ENCODE measurements at places on chromosomes 11 and 22.

GRCh38 chr22:46077669-46078099 lies 72.6 kb upstream of the PPARA start:
- DNase-seq = no peak

DNA sequence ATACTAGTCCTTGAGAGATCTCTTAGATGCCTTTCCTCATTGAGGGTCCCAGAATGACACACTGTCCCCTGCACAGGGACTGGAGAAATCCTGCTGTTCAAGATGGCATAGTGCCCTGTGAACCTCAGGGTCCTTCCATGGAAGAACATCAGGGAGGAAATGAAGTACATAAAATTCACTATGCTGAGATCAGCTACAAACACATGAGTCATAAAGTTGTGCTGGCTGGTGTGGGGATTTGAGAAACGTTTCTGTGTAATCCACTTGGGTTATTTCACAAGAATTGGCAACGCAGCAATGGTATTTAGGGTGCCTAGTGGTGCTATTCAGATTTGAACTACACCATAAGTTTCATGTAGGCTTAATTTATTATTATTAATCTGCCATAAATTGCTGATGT lies 174.4 kb downstream of the MAML2 start:
- DNase-seq = no peak

- DNase-seq = no peak
Measured at GRCh38 chr11:19844806-19845205, 132.2 kb downstream of the NAV2 start.

DNA sequence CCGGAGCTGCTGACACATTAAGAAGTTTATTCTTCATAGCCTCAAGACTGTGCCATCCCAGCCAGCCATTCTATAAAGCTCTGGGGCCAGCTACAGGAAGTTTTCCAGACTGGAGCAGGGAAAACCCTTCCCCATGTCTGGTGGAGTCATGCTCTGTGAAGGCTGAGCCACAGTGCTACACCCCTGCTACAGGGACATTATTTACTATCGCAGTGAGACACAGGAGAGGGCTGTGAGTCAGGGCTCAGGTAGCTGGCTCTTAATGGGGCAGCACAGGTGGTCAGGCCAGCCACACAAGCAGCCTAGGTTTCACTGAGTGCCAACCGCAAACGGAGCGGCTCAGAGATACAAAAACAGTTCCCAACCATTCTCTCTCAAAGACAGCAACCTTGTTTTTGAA lies 12.1 kb downstream of the HPS4 start:
- DNase-seq = peak; percentile 49

DNA sequence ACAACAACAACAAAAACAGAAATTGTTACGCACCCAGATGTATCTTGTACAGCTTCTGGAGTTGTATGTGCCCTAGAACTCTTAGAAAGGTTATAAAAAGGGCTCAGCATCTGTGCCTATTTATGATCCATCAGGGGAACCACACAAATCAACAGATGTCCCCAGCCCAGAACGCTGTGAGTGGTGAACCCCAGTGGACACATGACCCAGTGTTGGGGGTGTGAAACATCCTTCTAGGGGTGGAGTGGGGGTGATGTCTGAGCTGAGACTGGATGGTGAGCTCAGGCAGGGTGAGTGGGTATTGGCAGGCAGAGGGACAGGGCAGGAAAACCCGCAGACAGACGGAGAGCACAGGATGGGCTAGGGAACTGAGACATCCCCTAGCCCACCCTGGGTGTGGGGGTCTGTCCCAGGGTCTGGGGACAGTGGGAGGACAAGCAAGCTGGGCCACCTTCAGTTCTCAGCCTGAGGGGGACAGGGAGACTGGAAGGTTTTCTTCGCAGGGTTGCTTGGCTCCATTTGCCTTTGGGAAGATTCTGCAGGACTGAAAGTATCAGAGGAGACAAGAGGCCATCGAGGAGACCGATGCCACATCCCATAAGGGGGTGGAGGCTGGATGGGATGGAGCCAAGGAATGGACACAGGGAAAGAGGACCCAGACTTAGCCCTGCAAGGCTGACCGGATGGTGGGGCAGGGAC lies 5.8 kb upstream of the EMID1 start:
- DNase-seq = no peak

GRCh38 chr22:20138417-20138738 lies 6.8 kb downstream of the ZDHHC8 start:
- DNase-seq = no peak

- peak; percentile 47 for DNase-seq
Measured at GRCh38 chr11:75428281-75428724, 4.7 kb downstream of the KLHL35 start.

- DNase-seq = no peak
Measured at GRCh38 chr11:104736502-104736901, 161.8 kb downstream of the CASP12 start.

GRCh38 chr22:24584166-24584790 lies 8.6 kb downstream of the LRRC75B start:
- DNase-seq = no peak

- DNase-seq = no peak
Measured at GRCh38 chr22:40709752-40710413, 30.6 kb downstream of the MCHR1 start.
